ENCODE measurements at places on chromosomes 11 and 22.

- no peak for DNase-seq
These were observed 51.7 kb downstream of the PITPNB start for GRCh38 chr22:27867085-27867952.

GRCh38 chr11:32386770-32387377, 48.5 kb downstream of the WT1 start:
- DNase-seq = no peak

DNA sequence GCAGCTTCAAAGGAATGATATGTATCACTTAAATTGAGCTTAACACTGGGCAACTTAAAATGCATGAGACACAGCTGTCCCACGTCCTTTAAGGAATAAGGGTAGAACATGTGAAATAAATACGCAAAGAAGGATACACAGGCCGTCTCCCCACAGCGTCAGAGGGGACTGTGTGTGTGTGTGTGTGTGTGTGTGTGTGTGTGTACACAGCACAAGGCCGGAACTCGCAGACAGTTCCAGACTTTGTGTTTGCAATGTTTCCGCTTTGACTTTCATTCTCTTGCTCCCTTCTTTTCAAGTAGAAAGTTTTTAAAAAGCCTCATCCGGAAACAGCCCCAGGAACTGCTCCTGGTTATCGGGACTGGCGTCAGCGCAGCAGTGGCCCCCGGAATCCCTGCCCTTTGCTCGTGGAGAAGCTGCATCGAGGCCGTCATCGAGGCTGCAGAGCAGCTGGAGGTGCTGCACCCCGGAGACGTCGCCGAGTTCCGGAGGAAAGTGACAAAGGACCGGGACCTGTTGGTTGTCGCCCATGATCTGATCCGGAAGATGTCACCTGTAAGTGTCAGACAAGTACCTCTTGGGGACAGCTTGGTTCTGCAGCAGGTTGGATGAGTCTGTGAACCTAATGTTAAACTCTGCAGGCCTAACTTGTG, 13.3 kb downstream of the FAM118A start:
- DNase-seq = no peak

- peak; percentile 52 for DNase-seq
These were observed 103.1 kb downstream of the NAT10 start for GRCh38 chr11:34208266-34209135.

DNA sequence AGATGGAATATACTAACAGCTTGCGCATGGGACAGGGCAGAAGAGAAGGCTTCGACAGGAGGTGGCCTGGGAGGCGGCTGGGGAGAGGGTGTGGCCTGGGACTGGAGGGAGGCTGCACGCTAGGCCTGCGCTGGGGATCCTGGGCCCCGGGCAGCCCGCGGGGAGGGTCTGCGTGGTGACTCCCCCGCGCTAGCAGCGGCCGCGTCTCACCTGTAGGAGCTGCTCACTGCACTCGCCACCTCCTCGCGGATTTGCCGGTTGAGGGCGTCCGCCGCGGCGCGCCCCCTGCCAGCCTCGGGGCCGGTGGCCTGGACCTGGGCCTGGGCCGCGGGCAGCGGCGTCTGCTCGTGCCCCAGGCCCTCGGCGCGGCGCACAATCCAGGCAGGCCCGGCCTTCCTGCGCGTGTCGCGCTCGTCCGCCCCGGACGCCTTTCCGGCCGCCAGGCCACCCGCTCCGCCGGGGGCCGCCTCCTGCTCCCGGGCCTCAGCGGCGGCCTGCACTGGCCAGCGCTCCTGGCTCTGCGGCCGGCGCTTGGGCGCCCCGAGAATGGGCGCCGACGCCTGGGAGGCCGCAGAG, 1.5 kb downstream of the MAP6 start:
- DNase-seq = no peak

DNA sequence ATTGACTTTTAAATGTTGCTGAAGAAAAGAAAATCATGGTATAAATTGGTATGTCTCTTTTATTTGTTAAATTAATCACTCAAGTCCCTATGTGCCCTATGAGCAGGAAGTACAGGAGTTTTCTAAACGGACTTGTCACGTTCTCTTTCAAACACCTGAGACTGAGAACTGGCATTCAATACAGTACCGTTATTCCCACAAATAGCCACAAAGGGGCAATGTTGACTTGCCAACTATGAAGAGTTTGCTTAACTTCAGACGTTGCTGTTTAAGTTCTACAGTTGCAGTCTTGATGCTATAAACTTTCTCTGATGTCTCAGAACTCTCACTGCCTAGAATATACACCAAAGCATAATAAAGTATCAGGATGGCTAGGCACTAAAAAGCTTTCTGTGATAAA, 7.6 kb downstream of the OR56A1 start:
- DNase-seq = no peak

DNA sequence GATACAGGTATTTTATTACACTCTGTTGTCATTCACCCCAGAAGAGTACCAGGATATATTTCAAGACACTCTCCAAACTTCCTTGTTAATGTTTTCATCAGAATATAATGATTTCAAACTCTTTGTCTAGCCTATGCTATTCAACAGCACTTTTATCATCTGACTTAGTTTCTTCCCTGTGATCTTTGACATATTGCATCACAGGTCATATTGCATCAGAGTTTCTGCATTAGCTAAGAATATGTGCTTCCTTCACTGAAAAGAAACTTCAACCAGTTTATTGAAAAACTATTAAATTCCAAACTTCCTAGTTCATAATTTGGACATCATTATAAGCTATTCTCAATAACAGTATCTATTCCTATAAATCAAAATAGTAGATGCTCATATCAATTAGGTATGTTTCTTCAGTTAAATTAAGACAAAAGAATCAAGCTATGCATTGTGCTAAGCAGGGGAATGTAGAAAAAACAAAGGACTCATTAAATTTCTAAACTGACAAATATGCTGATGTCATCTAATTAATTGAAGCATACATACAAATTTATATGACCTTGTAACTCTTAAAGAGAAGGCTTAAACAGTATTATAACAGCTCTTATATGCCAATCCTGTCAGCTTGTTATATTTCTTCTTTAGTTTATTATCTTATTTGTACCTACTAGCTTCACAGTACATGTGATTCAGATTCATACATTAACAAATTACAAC, 361.8 kb upstream of the LUZP2 start:
- no peak for DNase-seq

- no peak for DNase-seq
These were observed 9.4 kb upstream of the SOX6 start for GRCh38 chr11:16365581-16366228.

GRCh38 chr22:29979777-29980321, 96.9 kb downstream of the MTMR3 start:
- no peak for DNase-seq

DNA sequence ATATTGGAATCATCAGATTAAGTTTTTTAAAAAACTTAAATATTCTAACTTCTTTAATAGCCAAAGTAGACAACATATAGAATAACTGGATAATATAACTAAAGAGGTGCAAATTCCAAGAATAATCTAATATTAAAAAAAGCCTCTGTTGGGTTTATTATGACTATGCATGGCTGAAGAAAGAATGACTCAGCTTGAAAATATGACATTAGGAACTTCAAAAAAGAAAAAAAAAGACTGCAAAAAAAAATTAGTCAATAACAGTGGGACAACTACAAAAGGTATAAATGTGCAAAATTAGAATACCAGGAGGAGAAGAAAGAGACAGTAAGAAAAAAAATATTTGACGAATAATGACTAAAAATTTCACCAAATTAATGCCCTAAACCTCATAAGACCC, 1178.0 kb downstream of the JRKL start:
- no peak for DNase-seq

DNA sequence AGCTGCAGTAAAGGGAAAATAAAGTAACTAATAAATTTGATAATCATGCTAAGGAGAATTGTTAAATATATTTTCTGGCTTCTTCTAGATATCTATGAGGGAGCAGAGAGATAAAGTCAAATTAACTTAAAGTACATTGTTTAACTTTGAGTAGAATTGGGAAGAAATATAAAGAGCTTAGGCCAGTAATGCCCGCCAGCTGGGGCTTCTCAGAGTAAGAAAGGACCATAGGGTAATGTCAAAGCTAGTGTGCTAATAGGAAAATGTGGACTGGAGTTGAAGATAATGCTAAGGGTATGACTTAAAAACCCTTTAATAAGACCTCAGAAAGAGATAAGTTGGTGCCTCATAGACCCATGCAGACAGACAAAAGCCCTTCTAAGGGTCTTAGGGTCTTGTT, 411.6 kb upstream of the ANO3 start:
- no peak for DNase-seq

- DNase-seq = no peak
These were observed 19.4 kb downstream of the APLP2 start for GRCh38 chr11:130088919-130089673.

GRCh38 chr11:118071416-118072030, 5.4 kb upstream of the TMPRSS4 start:
- no peak for DNase-seq

DNA sequence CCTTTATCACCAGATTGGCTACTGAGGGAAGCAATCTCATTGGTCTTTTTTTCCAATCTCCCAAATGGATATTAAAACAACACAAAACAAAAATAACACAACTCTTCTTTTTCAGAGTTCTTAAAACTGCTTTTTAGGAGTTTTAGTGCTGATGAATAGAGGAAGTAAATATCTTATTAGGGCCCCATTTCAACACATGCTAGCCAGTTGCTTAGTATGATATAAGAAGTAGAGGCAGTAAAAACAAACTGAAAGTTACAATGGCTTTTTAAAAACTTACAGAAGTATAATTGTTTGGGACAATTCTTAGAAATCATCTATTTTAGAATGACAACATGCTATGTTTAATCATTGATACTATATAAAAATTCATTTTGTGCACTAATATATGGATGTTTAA, 3.4 kb downstream of the C11orf71 start:
- no peak for DNase-seq

DNA sequence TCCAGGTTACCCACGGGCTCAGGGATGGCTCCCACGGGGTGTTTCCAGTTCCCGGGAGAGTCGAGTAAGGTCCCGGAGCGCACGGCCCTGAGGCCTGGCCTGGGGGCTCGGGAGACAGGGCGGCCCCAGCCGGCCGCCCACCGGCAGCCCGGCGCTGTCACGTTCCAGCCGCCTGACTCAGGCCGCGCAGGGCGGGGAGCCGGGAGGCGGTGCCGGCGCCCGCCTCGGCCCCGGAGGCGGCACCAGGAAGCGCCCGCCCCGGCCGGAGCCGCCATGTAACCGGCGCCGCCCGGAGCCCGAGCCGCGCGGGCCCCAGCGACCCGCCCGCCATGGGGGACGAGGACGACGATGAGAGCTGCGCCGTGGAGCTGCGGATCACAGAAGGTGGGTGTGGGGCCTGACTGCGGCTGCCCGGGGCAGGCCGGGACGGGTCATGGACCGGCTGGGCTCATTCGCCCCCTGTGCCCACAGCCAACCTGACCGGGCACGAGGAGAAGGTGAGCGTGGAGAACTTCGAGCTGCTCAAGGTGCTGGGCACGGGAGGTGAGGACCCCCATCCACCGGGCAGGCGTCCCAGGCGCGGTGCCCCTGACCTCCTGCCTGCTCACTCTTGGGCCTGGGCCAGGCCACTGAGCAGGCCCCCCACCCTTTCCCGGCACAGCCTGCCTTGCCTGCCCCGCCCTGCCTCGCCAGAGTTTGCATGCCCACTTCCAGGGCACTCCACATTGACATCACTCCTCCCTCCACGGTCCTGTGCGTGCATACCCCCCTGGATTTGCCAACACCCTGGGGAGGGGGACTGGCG, at the start of gene RPS6KA4:
TSS of gene RPS6KA4 (plus strand) at position 256 of the 805 bp plus-strand sequence. CDS start at position 330, 74 bp downstream.
- DNase-seq = peak; percentile 38

DNA sequence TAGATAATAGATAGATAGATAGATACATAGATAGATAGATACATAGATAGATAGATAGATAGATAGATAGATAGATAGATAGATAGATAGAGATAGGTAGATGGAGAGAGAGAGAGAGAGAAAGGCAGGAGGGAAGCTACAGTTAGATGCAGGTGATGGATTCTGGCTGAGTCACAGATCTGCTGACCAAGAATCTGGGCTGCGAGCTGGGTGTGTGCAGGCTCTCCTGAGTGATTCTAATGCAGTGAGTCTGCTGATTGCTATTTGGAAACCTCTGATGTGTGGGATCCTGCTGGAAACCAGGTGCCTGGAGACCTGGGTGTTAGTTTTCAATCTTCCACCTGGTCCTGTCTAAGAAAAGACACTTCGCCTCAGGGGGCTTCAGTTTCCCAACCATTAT, 1441.8 kb downstream of the TBC1D22A start:
- DNase-seq = no peak

DNA sequence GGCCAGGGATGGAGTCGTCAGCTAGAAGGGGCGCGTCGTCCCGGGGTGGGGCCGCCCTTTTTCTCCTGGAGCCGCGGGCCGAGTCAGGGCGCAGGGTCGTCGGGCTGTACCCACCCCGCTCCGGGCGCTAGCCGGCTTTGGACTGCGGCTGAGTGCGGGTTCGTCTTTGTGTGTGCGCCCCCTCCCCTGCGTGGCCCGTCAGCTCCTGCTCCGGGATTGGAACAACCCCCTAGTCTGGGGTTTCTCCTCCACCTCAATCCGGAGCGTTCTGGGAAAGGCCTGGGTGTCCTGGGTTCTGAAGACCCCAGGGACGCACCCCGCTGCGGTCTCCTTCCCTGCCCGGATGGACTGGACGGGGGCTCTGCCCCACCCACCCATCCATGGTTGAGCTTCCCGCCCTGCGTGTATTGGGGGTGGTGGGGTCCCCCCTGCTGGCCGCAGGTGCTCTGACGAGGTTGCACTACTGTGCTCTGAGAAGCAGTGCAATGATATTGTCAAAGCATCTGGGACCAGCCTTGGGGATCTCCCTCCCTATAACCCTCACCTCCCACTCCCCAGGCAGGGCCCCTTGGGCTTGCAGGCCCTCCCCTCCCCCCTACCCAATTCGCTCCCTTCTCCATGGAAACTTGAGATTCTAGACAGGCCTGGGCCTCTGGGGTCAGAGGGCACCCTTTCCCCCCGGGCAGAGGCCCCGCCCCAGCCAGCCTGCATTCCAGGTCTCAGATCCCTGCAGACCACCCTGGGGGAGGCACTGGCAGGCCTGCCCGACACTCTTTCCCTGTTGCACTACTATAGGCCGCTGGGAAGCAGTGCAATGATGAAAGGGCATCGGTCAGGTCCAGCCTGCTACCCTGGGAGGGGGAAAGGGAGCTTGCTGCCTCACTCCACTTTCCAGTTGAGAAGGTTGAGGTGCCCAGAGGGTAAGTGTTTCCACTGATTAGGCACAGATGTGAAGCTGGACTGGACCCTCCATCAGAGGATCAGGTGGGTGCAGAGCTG, 10.7 kb downstream of the SDF2L1 start:
- DNase-seq = no peak

All from CD4-positive, alpha-beta T cell treated with Interferon gamma for 1 hour (primary cell).